ENCODE measurements at places on chromosomes 4 and X.

DNA sequence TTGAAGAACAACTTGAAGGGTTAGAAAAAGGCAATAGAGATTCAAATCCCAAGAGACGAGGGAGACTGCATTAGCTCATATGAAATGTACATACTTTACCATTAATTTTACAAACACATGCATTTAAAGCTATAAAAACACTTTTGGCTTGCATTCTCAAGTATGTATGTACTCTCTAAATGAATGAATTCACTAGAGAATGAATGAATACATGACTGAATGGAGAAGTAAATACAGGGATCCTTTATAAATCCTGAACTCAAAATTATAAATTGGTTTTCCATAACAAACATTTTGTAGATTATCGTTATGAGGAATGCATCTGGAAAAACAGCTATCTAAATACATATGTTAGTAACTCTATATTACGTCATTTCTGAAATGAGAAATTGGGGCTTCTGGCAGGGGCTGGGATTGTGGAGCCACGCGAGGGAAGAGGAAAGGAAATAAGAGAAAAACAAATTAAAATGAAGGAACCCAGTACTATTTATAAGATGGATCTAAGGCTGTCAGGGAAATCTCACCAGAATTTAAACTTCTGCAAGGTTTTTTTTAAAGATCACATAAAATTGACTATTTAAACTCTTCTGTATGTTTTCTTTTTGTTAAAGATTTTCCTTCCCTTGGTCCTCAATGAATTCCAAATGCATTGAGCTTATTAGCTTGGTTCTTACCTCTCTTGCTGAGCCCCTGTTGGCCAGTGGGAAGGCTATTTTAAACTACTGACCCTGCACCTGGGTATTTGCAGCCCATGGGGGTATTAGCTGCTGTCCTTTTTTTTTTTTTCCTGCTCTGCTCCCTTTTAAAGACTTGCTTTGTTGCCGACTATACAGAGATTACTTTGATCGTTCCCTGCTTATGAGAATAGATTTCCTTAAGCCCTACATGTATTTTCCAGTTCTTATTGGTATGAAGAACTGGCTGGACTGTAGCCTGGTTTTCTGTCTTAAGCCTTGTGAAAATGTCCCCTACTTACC, 207.8 kb downstream of the ADGRL3 start:
- DNase-seq = no peak

- no peak for DNase-seq
Observed at GRCh38 chr4:72006586-72006985, 25.2 kb upstream of the NPFFR2 start.

- DNase-seq = peak; percentile 27
Observed at GRCh38 chrX:132231587-132231986, 12.3 kb upstream of the RAP2C start.

DNA sequence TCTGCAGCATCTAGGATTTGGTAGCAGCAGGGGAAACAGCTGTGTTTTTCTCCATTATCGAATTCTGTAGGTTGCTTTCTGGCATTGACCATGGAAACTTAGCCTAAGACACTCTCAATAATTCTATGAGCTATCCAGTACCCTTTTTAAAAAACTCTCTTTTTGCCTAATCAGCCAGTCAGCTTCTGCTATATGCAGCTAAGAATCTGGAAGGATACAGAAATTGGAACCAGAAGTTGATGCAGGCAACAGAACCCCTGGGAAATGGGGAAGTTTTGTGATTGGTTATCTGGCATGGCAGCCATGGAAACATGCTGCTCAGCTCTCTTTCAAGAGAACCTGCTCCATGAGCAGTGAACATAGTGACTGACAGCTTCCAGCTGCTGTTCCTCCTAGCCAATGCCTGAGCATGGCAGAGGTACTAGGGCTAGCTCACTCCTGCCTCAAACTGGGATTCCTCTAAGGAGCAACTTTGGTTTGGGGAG, 417.6 kb upstream of the MAOA start:
- DNase-seq = no peak

DNA sequence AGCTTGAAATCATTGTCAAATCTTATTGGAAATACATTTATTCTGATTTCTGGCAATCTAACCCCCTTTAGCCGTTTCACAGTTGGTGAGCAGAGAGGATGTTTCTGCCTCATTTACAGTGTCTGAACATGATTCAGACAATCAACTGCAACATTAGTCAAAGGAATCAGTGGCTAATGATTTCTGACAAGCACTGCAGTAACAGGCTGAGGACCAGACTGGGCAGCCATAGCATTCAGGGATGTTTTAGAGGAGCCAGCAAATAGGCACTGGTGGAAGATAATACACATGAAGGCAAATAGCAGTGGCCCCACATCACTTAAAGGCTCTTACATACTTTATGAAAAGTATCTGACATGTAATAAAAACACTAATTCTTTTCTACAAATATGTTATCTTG, 102.8 kb downstream of the TTC29 start:
- no peak for DNase-seq

DNA sequence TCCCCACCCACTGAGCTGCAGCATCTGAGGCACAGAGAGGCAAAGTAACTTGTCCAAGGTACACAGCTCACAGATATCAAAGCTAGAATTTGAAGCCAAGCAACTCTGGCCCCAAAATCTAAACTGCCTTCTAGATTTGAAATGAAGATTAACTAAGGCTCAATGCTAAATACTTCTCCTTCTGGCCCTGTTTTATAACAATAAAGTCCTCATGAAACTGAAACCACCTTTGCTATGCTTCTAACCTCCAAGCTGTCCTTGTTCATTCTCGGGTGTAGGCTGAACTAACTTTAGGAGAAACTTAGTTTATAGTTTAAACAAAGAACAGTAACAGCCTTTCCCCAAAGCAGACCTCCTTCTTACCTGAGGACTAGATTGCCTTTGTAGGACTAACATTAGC, 93.6 kb downstream of the DCTD start:
- DNase-seq = no peak
